ENCODE measurements at places on chromosomes 4 and X.

DNA sequence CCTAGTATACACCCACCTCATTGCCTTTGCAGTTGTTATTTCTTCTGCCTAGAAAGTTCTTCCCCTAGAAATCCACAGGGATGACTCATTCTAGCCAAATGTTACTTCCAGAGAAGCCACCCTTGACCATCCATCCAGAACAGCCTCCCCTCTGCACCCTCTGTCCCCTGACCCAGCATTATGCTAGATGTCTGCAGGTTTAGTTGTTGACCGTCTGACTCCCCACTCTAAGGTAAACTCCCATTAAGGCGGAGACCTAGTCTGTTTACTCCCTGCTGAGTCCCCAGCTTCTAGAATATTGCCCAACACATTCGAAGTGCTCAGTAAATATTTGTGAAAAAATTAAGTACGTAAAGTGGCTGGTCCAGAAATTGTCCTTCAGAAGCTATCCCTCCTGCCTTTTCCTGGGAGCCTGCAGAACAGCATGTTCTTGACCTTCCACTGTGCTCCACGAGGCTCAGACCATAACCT is 11.0 kb downstream of the SRD5A3 start:
- DNase-seq: no peak

DNA sequence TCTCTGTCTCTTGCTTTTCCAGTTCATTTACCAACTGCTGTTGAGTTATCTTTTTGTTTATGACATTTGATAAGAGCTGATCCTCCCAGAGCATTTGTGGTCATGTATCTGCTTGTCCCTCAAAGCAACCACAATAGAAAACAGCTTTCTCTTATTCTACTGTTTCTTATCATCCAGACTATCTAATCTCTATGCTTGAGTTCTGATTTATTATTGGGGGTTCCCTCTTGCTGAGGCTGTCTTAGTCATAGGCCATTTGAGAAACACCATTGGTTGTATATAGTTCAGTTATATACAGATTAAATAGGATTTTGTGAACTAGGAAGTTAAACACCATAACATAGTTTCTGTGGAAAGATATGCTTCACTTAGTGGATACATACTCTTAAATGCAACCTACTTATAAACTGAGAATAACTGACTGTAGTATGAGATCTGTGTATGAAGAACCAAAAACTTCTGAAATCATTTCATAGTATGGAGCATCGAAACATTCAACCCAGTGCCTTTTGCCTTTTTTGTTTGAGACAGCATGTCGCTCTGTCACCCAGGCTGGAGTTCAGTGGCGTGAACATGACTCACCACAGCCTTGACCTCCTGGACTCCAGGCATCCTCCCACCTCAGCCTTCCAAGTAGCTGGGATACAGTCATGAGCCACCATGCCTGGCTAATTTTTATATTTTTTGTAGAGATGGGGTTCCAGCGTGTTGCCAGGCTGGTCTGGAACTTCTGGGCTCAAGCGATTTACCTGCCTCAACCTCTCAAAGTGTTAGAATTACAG is 75.8 kb downstream of the STIM2 start:
- no peak for DNase-seq

GRCh38 chr4:127868196-127868595 is 12.5 kb upstream of the PLK4 start:
- DNase-seq: no peak

DNA sequence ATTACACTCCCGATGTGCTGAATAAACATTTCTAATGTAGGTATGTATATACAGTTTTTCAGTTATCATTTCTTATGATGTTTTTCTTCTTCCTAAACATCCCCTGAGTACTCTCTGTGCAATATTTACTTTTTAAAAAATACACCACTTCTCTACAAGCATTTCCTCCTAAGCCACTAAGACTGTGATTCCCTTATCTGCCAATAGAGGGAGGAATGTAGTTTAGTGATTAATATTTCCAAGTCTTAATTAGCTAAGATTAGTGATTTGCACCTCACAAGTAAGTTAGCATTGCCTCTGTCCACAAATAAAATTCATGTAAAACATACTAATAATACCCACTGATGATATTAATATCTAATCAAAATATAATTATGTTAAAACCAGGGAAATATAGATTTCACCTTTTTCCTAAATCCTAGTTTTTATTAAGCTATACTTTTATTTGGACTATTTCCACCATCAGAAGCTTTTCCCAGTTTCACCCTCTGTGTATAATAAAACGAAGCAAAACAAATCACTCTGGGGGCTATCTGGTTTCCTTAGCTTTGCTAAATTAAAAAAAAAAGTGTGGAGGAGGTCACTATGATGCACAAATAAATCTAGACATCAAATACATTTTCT is 909.1 kb downstream of the FAT4 start:
- DNase-seq: no peak

- DNase-seq: no peak
Observed at GRCh38 chr4:22607382-22607781, 85.4 kb upstream of the GBA3 start.

DNA sequence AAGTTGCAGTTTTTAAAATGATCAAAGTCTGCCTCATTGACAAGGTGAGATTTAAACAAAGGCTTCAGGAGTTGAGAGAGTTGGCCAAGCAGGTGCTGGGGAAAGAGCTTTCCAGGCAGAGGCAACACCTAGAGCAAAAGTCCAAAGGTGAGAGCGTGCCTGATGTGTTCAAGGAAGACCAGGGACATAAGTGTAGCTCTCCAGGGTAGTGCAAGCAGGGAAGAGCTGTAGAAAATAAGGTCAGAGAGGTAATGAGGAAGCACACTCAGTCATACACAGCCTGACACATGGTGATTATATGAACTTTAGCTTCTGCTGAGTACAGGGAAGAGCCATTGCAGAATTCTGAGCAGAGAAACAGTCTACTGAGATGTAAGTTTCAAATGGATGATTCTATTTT is 265.0 kb upstream of the NWD2 start:
- DNase-seq: no peak

- no peak for DNase-seq
Observed at GRCh38 chr4:151407466-151408379, 1.3 kb upstream of the FHIP1A start.

GRCh38 chr4:109332926-109333464 is 30.5 kb upstream of the COL25A1 start:
- DNase-seq: no peak

DNA sequence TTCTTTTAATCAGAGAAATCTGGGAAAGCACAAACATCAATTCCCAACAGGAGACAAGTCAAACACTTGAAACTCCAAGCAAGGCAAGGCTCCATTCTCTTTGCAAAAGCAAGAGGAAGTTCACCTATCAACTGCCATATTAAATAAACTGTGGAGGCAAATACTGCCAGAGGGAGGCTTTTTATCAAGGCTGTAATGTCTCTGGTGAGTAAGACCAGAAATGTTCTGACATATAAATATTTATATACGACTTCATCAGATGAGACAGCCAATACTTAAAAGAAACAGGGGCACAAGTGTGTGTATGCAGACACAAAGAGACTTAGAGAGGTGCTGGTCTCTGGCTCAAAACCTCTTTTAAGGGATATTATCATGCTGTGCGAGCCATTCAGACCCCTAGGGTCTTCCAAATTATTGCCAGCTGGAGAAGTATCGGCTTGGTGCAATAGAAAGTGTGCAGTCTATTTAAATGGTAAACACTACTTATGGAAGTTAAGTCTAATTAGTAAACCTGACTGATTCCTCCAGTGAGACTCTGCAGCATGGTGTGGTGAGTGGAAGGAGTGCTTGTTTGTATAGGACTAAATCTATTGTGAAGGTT is 24.4 kb downstream of the DCX start:
- no peak for DNase-seq

DNA sequence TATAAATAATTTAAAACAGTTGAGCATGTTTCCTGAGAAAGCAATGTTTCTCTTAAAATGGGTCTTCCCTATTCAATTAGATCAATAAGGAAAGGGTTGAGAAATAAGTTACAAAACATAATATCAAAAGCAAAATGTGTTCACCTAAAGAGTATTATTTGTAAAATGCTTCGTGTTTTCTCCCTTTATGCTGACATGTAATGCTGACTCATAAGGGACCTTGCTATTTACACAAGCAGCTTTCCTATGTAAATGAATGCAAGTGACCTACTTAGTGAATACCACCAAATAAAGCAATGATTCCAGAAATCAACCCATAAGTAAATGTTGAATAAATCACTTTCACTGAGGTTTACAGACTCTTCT is 91.5 kb downstream of the ELOVL6 start:
- no peak for DNase-seq

DNA sequence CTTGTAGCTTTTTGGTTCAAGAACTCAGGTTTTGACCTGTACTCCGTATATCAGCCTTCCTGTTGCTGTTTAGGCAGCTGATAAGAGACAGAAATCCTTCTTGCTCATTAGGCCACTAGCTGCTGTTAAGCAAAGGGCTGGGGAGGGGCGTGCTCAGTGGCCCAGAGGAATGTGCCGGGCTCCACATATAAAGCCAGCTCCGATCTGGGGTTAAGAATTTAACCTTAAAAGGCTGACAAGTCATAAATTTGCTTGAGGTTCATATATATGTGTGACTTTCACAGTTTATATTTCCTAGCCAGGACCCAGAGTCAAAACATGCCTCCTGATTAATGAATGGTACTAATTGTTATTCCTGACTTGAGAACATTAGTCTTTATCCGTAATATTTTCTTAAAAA is 15.3 kb downstream of the GPC3 start:
- DNase-seq: no peak

- DNase-seq: peak; percentile 55
Observed at GRCh38 chrX:129769467-129770154, 10.1 kb upstream of the SASH3 start.

DNA sequence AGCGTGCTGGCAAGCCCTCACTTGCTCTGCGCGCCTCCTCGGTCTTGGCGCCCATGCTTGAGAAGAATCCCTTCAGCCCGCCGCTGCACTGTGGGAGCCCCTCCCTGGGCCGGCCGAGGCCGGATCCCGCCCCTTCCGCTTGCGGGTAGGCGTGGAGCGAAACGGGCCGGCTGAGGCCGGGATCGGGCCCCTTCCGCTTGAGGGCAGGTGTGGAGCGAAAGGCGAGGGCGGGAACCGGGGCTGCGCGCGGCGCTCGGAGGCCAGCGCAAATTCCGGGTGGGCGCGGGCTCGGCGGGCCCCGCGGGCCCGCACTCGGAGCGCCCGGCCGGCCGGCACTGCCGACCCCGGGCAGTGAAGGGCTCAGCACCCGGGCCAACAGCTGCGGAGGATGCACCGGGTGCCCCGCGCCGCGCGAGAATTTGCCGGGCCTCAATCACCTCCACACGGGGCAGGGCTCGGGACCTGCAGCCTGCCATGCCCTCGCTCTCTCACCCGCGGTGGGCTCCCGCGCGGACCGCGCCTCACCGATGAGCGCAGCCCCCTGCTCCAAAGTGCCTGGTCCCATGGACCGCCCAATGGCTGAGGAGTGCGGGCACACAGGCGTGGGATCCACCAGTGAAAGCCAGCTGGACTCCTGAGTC is 58.1 kb upstream of the GBA3 start:
- DNase-seq: no peak

- DNase-seq: no peak
Observed at GRCh38 chr4:101952985-101953384, 162.5 kb downstream of the BANK1 start.

DNA sequence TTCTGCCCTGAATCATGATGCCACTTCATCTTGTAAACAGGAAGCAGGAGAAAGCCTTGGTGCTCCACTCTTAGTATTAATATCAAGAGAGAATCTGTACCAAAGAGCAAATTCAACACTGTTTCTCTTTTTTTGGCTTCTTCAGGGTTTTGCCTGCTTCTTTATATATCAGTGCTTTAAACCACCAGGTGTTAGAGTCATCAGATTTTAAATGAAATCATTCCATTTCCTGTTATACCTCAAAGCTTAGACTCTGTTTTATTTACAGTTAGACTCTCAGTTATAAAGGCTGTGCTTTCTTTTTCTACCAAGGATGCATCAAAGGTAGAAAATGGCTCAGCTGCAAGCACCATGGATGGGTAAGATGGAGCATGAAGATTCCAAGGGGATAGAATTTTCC is 350.9 kb downstream of the CAMK2D start:
- no peak for DNase-seq

DNA sequence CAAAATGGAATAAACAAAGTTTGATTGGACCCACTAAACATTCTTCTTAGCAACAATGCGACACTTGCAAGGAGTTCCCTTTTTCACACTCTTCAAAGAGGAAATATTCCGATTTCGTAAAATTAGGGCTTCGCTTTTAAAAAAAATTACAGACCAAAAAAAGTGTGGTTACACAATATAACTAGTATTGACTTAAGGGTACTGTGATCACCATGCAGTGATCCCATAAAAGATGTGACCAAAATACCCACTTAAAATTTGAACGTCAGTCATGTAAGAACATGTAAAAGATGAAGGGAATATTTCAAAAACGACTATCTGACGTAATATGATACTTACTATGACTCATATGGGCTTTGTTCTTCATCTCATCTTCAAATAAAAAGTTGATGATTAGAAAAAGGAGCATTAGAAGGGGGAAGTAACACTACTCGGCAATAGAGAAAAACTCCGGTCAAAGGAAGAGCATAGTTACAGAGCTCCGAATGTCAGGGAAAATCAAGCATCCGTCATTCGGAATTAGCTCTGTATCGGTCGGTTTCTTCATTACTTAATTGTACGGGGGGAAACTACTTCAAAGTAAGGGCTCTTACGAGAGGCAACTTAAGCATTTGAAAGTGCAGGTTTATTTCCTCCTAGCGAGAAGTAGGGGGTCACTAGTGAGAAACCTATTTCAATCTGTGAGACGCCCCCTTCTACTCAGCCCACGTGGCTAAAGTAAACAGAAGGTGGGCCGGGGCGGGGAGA is 1.3 kb upstream of the TET2 start:
- DNase-seq: no peak

DNA sequence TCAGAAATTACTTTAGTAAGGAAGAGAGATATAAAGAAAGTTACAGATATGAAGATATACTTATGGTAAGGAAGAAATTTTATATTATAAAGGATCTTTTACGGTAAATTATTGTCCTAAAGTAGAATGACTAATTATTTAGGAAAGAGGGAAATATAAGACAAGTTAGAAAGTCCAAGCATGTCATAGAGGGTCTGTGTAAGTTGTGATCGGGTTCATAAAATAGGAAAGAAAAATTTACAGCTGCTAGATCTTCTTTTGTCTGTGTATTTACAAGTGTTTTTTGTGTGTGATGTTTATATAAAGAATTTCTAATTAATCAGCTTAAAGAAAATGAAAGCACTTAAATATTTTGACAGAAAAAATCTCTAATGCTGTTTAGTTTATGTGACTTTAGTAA is 1054.9 kb upstream of the DIAPH2 start:
- DNase-seq: no peak

GRCh38 chrX:113920661-113921060 is 663.2 kb upstream of the HTR2C start:
- no peak for DNase-seq

- DNase-seq: no peak
Observed at GRCh38 chr4:141659539-141659938, 23.2 kb downstream of the IL15 start.

GRCh38 chrX:71995122-71995521 is 84.5 kb downstream of the NHSL2 start:
- DNase-seq: no peak

All from stimulated activated CD8-positive, alpha-beta memory T cell treated with anti-CD3 and anti-CD28 coated beads, Interleukin-4, amount 100 ng/mL, for 1 hour (primary cell).